ENCODE measurements at places on chromosomes 16 and 17.
A peak's percentile ranks its signal among the peaks of the same experiment; 100 is the strongest.

GRCh38 chr16:53892155-53892554 is 188.2 kb downstream of the FTO start:
- peak; percentile 53 for DNase-seq

GRCh38 chr16:17304491-17305119 is 166.2 kb downstream of the XYLT1 start:
- no peak for DNase-seq

DNA sequence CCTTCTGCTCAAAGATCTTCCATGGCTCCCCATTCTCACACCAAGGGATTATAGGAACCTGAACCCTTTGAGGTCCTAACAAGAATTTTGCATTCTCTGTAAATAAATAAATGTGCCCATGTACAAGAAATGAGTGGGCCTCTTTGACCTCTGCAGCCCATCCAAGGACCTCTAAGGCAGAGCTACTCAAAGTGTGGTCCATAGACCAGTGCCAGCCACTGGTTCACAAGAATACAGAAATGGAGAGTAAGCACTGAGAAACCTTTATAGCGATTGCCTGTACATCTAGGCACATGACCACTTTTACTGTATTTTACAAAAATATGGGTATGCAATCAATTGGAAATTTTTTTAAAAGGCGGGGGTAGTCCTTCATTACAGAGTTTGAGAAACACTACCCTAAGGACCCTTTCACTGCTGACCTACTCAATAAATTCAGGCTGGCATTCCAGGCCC is 7.8 kb upstream of the SRCIN1 start:
- DNase-seq: no peak

GRCh38 chr16:19680881-19681340 is 37.1 kb downstream of the KNOP1 start:
- DNase-seq: no peak

GRCh38 chr16:35525979-35526590 is 2066.7 kb downstream of the TP53TG3F start:
- no peak for DNase-seq

DNA sequence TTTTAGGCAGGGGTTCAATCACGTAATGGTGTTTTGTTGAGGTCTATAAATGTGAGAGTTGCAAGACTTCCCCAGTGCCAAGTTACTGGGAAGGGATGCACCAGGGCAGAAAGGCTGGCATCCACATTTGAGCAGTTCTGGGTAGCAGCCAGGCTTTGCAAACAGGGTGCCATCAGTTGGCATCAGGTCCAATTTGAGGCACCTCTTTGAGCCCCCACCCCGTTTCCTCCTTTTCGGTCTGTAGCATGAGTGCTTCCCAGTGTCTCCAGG is 142.6 kb upstream of the CACNG5 start:
- no peak for DNase-seq

DNA sequence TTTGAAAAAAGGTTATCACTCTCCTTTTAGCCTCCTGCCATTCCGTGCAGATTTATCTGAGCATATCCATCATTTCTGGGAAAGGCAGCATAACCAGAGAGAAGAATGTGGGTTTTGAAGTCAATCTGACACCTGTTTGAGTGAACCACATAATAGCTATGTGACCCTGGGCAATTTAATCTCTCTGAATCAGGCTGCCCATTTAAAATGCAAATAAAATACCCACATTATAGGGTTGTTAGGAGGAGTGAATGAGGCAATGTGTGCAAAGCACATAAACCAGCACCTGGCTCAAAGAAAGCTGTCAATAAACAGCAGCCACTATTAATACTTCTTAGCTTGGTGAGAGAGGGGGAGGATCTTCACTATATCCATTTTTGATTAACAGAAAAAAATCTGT is 88.0 kb downstream of the CACNG1 start:
- DNase-seq: no peak

- DNase-seq: no peak
Measured at GRCh38 chr17:74945543-74945942, 9.8 kb downstream of the OTOP3 start.

DNA sequence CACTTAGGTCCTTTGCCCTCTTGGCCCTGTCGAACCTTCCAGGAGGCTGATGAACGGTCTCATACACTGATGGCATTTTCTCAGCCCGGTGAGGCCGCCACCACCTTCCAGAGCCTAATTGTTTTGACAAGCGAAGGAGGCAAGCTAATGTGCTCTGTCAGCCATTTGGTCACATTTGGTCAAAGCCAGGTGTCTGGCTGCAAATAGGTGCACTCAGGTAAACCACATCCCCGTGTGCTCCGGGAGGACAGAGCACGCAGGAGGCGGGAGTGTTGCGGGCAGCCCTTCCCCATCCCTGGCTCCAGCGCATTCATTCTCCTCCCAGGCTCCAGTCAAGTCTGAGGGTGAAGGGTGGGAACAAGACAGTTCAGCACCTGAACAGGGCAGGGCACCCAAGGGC is 240.1 kb downstream of the MSI2 start:
- no peak for DNase-seq

- DNase-seq: no peak
Measured at GRCh38 chr17:77242118-77242851, 101.5 kb downstream of the SEC14L1 start.

DNA sequence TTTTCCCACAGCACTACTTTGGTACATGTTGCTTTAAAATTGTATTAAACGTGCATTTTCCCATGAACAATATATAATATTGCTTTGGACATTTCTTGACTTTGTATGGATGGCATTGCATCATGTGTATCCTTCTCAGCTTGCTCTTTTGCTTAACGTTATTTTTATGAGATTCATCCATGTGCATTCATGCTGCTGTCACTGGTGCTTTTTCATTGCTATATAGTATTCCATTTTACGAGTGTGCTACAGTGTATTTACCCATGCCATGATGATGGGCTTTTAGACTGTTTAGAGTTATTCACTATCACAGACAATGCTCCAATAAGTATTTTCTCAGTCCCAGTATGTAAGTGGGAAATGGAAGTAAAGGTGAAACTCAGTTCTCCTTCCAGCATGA is 195.2 kb upstream of the COX10 start:
- DNase-seq: no peak

GRCh38 chr16:23500862-23501225 is 9.4 kb downstream of the GGA2 start:
- DNase-seq: no peak

GRCh38 chr16:66936462-66936861 is 1.1 kb downstream of the CES2 start:
- DNase-seq: no peak
